RWPE2 (cell line): ENCODE measurements at places on chromosomes 5 and 9.

GRCh38 chr9:137784641-137785513, 92.7 kb upstream of the CACNA1B start:
- peak; percentile 46 for DNase-seq

GRCh38 chr5:15502208-15502607, 2.2 kb downstream of the FBXL7 start:
- DNase-seq: no peak

DNA sequence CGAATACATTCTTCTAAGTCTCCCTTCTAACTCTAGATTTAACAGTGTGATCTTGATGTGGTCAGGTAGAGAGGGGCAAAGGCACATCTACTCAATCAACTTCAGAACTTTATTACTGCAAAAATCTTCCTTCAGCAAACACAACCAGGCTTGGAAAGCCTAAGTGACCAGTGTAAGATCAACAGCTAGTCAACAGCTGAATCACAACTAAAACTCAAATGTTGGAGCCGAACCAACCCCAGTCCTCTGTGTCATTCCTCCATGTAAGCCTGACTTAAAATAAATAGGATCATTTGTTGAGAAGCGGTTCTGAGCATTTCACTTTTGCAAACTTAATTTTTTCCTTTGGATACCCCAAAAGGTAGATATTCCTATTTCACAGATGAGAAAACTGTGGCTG, 352.7 kb downstream of the EBF1 start:
- DNase-seq: no peak

DNA sequence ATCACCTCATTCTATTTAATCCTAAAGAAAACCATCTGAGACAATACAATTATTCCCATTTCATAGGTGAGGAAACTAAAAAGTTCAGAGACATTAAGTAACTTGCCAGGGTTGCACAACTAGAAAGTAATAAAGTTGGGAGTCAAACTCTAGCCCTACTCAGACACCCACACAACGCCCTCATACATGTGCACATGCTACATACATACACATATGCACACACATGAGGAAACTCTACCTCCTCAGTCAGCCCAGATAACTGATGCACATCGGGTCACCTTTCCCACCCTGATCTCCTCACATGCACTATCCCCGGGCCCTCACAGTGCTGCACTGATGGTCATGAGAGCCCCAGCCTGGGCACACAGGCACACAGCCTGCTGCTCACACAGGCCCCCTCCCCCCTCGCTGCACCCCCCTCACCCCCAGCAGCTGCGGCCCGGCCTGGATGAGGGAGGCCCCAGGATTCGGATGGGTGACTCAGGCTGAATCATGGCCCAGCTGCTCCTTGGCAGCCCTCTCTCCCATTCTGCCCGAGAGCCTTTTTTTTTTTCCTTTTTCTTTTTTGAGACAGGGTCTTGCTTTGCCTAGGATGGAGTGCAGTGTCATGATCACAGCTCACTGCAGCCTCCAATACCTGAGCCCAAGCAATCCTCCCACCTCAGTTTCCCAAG, 5.0 kb upstream of the GPRIN1 start:
- peak; percentile 86 for DNase-seq
